ENCODE measurements at places on chromosomes 3 and 15.

DNA sequence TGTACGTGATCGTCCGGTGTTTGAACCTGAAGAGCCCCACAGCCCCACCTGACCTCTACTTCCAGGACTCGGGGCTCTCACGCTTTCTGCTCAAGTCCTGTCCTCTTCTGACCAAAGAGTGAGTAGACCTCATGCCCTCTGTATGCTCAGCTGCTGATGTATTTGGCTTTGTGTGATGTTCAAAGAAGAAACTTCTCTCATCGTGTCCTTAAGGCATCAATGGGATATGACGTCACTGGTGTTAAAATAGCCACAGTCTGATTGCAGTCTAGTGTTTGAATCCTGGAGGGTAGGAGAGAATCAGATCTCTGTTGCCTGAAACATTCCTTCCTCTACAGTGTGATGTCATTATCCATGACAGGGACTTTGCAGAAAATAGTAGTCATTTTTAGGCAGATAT, 28.1 kb downstream of the ABHD2 start:
- H3K4me3 ChIP-seq, result no peak overlapping the region
- H3K4me1 ChIP-seq, result peaks cover 43% of the 10 kb centered on the region
- no peaks in the 10 kb centered on the region for H3K27me3 ChIP-seq

- H3K36me3 ChIP-seq, result no peaks in the 10 kb centered on the region
- H3K27me3 ChIP-seq, result peaks cover 77% of the 10 kb centered on the region
- H3K27ac ChIP-seq, result peak overlapping the region; percentile 78
Measured at GRCh38 chr3:2099028-2099671, 484 bp downstream of the CNTN4 start.

DNA sequence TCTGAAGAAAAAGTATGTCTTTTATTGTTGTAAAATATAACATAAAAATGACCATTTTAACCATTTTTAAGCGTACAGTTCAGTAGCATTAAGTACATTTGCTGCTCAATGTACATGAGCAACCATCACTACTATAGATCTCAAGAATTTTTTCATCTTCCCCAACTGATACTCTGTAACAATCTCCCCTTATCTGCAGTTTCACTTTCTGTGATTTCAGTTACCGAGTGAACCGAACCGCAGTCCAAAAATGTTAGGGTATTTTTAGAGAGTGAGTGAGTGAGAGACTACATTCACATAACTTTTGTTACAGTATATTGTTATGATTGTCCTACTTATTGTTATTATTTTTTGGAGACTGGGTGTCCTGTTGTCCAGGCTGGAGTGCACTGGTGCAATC, 9.0 kb upstream of the SLC25A26 start:
- no peak overlapping the region for H3K27ac ChIP-seq
- no peaks in the 10 kb centered on the region for H3K27me3 ChIP-seq
- H3K36me3 ChIP-seq, result no peaks in the 10 kb centered on the region
- H3K4me3 ChIP-seq, result no peak overlapping the region
- H3K4me1 ChIP-seq, result no peaks in the 10 kb centered on the region
- ATAC-seq, result no peak

DNA sequence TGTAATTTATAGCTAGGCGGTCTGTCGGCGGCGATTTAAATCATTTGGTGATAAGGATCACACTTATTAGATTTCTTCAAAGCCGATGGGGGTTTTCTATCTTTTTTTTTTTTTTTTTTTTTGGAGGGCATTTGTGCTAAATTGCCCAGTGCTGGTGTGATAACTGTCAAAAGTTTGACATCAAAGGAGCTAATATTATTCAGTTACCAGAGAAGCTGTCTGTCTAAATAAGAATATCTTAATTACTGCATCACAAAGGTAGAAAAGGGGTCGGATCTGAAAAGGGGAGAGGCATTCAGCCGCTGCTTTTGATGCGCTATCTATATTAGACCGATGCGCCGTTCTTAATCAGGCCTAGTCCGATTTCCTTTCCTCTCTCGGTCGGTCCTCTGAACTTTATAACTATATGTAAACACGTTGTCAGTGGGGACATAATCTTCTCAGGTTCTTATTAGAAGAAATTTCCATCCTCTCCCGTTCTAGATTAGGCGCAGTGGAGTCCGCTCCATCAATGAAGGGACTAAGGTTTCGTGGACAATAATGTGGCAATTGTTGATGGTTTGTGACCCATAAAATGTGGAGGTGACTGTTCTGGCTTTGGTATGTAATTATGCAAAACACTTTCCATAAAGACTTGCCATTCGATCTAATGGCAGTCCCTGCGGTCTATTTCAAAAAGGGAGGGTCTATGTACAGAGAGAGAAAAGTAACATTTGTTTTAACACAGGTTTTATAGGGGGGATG, 31.7 kb downstream of the NR2F2 start:
- peaks cover 46% of the 10 kb centered on the region for H3K4me1 ChIP-seq
- H3K27me3 ChIP-seq, result no peaks in the 10 kb centered on the region
- no peaks in the 10 kb centered on the region for H3K36me3 ChIP-seq
- no peak for ATAC-seq

GRCh38 chr15:73682600-73683090, 1.5 kb upstream of the CD276 start:
- no peaks in the 10 kb centered on the region for H3K27me3 ChIP-seq
- H3K4me3 ChIP-seq, result no peak overlapping the region
- ATAC-seq, result no peak
- peak overlapping the region; percentile 27 for H3K27ac ChIP-seq

All from gastroesophageal sphincter (tissue), 4 donors.